Anterior cingulate cortex (tissue), 58 donors: ENCODE measurements at places on chromosomes 16 and 17.

DNA sequence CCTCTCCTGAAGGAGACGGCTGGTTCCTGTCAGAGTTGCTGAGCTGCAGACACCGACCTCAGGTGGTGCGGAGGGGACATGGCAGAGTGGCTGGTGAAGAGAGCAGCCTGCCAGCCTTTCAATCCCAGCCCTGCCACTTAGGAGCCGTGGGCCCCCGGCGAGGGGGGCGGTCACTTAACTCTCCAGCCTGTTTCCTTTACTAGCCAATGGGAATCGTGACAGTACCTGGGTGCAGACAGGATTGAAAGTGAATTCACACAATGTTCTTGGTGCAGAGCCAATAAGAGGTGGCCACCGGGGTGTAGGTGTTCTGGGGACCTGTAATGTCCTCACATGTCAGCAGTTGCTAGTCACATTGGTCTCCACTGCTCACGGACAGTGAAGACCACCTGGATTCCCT is 13.5 kb downstream of the ACE start:
- DNase-seq: no peak

DNA sequence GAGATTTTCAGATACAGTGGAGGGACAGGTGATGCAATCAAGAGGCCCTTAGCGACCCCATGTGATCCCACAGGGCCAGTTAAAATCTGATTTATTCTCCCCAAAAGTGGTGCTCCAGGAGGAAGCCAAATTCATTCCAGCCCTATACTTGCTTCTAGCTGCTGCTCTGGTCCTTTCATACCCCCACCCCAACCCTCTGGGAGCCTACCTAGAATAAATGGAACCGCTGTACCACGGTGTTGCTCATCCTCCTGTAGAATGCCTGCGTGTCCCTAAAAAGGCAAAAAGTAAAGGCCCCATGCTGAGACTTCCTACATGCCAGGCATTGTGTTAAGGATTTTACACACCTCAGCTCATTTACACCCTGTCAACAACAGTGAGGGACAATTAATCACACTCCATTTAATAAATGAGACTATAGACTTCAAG is 2.0 kb upstream of the RASL10B start:
- no peak for DNase-seq

- peak; percentile 38 for DNase-seq
These were observed 9.3 kb downstream of the GJD3 start for GRCh38 chr17:40355123-40355803.

- no peak for DNase-seq
These were observed 15.2 kb downstream of the CACNA1G start for GRCh38 chr17:50575581-50576210.

GRCh38 chr16:56093055-56093454 is 98.2 kb upstream of the GNAO1 start:
- no peak for DNase-seq
